Glomerular endothelial cell (primary cell): ENCODE measurements at places on chromosomes 5 and 9. TPM values are rescaled to one million over a fixed set of nuclear protein-coding genes. Genes with fewer than 3 reads are reported as not detected.

DNA sequence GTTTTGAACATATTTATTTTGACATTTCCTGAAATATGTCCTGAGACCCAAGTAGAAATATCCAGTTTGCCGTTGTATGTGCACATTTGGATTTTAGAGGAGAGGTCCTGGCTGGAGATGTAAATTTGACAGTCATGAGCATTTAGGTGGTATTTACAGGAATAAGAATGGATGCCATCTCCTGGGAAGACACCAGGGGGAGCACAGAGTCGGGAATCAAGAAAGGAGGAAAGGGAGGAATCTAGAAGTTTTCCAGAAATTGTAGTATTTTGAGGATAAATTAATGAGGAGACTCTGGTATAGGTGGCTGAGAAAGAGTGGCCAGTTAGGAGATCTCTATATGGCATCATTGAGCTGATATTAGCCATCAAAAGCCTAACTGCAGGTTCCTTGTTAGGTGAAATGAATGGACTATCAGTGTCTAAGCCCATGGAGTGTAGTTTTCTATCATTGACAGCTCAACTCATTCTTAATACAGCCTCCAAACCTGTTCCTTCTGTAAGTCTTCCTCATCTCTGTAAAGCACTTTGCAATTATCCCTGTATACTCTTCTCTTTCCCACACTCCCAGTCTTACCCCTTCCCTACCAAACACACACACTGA, 7.2 kb downstream of the GAPT start:
- peak; percentile 23 for DNase-seq

DNA sequence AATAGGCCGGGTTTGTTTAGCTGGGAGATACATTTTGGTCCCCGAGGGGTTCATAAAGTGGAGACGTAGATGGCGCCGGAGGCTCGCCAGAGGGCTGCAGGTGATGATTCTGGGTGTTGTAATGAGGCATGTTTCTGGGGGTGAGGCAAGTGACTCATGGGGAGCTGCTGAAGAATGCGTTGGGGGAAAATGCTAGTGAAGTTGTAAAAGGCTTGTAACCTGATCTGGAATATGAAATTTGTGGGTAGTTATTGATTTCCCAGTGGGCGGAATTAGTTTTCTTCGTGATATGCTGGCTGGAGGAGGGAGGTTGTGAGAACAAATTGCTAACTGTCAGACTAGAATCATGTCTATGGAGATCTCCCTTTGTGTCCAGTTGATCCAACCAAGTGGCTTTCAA, 158.3 kb downstream of the DOCK2 start:
- DNase-seq, result no peak

DNA sequence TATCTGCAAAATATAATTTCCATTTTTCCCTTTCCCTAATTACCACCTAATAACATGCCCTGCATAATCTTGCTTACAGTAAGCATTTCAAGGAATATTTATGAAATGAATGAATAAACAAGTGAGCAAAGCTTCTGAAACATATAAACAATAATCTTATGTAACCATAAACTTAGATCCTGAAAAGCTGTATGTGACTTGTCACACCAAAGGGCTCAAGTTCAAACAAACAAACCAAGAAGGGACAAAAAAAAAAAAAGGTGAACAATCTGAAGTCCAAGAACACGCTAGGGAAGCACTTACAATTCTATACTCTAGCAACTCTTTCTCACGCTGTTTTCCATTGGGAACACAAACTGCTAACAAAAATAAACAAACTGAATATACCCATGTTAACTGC, 36.3 kb downstream of the PLPP1 start:
- no peak for DNase-seq

GRCh38 chr5:19745247-19745646, 242.8 kb downstream of the CDH18 start:
- DNase-seq, result no peak

GRCh38 chr5:122937914-122938313, 92.5 kb downstream of the SNX24 start:
- DNase-seq, result no peak

- DNase-seq, result no peak
Measured at GRCh38 chr5:61023131-61023530, 78.1 kb downstream of the NDUFAF2 start.

- no peak for DNase-seq
Measured at GRCh38 chr5:94389515-94389899, 228.9 kb downstream of the KIAA0825 start.

GRCh38 chr9:14260101-14260500, 53.8 kb downstream of the NFIB start:
- no peak for DNase-seq

DNA sequence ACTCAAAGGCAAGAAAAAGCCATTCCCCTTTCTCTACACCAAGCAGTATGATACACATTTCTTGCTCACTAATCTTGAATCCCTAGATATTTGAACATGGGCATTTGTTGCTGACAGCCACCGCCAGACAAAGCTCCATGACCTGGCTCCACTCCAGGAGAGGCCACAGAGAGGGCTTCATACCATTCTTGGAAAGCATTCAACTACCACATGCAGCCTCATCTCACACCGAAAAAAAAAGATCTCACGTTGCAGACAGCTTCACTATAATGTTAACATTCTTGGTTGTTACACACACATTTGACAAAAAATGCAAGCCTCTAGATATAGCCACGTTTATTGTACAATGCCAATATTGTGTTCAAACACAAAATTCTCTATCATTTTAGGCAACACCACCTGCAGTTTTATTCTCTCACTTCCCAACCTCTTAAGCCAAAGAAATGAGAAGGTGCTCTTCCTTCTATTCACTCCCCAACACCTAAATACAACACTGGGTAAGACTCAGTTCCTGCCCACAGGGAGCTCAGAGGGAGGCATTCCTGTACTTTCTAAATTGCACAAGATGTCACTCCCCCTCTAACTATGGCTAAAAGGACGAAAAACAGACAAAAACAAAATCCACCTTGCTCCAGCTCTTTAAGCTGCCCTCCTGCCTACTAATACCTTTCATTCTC, 222.4 kb downstream of the TSSK1B start:
- DNase-seq, result no peak

GRCh38 chr5:20353499-20353898, 365.5 kb upstream of the CDH18 start:
- no peak for DNase-seq

GRCh38 chr5:14868771-14869170, 2.8 kb downstream of the ANKH start:
- no peak for DNase-seq

- DNase-seq, result no peak
Measured at GRCh38 chr5:62001640-62002039, 304.4 kb upstream of the KIF2A start.

GRCh38 chr5:158770506-158770905, 329.2 kb downstream of the EBF1 start:
- no peak for DNase-seq

DNA sequence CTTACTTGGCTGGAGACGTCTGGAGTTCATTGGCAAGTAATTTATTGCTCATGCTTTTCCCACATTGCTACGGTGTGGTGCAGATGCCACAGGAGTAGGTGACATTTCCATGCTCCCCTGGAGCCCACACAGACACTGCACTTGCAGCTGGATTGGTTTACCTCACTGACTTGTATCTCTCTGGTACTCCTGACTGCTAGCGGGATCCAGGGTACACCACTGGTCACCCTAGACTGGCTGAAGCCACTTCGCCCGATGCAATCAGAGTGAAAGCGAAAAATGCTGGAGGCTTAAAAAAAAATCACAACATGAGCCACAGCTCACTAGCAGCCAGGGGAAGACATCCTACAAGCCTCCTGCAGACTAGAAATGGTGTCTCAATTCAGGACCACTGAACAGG, 32.6 kb upstream of the SLIT3 start:
- no peak for DNase-seq

DNA sequence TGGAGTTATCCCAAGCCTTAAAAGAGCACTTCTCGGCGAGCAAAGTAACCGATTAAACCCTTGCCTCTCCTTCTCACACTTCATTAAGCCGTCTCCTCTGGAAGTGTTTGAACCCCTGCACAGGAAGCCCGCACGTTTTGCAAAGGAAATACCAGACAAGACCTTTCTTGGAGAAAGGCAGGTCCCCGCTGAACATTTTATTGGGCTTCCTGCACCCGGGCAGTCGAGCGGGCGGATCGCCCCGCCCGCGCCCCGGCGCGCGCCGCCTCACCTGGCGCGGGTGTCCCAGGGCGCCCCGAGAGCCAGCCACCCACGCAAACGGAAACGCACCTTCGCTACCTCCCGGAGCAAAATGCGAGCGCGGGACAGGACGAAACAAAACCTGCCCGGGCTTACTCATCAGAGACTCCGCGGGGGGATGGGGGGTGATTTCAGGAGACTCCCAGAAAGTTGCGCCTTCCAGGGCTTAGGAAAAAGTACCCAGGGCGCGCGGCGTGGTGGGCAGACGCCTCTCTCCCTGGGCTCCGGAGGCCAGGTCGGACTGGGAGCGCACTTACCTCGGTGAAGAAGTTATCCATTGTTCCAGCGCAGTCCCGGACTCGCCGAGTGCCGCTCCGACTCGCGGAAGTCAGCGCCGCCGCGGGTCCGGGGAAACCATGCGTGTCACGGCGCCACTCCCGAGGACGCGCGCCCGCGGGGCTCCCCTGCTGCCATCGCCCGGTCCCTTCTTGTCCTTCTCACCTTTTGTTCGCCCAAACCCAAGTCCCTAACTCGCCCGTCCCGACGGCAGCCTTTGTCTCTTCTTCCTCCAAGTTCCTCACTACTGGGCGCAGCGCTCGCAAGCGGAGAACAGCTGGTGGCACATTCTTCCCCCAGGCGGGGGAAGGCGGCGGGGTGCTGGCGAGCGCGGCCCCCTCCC, 598 bp downstream of the MYO10 start:
- no peak for DNase-seq

DNA sequence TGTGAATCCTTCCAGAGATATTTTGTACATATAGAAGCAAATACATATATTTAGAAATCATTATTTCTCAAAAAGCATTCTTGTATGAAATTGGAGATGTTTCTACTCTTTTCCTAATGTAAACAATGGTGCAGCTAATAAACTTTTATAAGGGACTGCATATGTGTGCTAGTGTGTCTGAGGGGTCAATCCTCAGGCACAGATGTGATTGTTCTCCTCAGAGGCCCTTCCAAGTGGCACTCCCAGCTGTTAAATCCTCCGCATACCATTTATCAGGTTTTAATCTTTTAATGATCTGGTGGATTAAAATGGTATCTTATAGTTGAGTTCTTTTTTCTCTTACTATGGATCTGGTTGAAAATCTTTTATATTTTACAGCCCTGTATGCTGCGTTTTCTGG, 5.6 kb upstream of the OMD start:
- no peak for DNase-seq

DNA sequence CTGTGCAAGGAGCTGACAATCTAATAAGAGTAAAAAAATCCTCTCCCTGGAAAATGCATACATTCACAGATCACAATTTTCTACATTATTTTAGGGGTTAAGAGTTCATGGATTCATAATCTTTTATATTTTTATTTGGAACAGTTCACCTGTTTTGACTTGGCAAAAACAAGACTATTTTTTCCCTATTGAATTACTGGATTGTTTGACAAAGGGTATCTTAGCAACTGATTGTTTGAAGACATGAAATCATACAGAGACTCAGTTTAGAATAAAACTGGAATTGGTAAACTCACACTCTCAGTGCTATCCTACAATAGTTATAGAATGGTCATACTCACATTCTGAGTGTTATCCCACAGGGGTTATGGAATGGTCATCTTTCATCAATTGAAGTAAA, 358.2 kb upstream of the PTGER4 start:
- DNase-seq, result no peak

Gene GABRA6
- total RNA-seq, result not detected in 2 replicates

Gene NUTM2G
- not detected in 2 replicates for total RNA-seq

Gene PCDHGA11
- 12.3 and 17.5 TPM in 2 replicates for total RNA-seq

Gene HTR4
- total RNA-seq, result not detected in 2 replicates

Gene HRH2
- 0.06 TPM in 1 of 2 replicates, not detected in the other for total RNA-seq

Gene EQTN
- total RNA-seq, result not detected in 2 replicates

Gene KCNV2
- total RNA-seq, result not detected in 2 replicates

Gene MEGF10
- 3.6 and 15.5 TPM in 2 replicates for total RNA-seq

Gene CDK7
- 27.9 and 39.1 TPM in 2 replicates for total RNA-seq

Gene FRMPD1
- not detected in 2 replicates for total RNA-seq
